ENCODE measurements at places on chromosomes 1 and 21. TPM values are rescaled to one million over a fixed set of nuclear protein-coding genes. Genes with fewer than 3 reads are reported as not detected.

- no peak overlapping the region for H3K27ac ChIP-seq
- H3K27me3 ChIP-seq: peaks cover 49% of the 10 kb centered on the region
- no peak overlapping the region for H3K4me3 ChIP-seq
- no peaks in the 10 kb centered on the region for H3K4me1 ChIP-seq
- H3K36me3 ChIP-seq: no peaks in the 10 kb centered on the region
These were observed 3.1 kb downstream of the CLIC6 start for GRCh38 chr21:34671891-34672290.

Gene THBS3
- 3.1 TPM for total RNA-seq

DNA sequence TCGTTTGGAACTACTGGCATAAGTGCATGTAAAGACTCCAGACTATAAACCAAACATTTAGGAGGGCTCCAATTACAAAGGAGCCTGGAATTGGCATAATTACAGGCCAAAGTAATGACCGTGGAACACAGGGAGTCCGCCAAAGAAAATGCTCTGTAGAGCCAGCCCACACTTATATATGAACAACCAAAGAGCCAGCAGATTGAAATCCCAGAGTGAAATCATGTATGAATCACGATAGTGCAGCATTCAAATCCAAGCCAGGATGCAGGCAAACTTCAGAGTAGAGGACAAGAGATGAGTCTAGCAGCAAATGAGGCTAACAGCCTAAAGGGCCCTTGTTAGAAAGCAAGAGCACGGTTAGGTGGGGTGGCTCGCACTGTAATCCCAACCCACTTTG, 13.1 kb downstream of the VPS26C start:
- no peak overlapping the region for H3K27ac ChIP-seq
- H3K27me3 ChIP-seq: no peaks in the 10 kb centered on the region
- no peak overlapping the region for H3K4me3 ChIP-seq
- DNase-seq: no peak

GRCh38 chr21:36962098-36962780, 4.2 kb downstream of the HLCS start:
- H3K4me3 ChIP-seq: no peak overlapping the region
- H3K4me1 ChIP-seq: no peaks in the 10 kb centered on the region
- H3K36me3 ChIP-seq: no peaks in the 10 kb centered on the region
- H3K27ac ChIP-seq: no peak overlapping the region

Gene FCN3
- total RNA-seq: 12.9 TPM

Gene GSTM1
- total RNA-seq: 0.42 TPM

- H3K4me3 ChIP-seq: no peak overlapping the region
- no peak overlapping the region for H3K27ac ChIP-seq
- no peaks in the 10 kb centered on the region for H3K36me3 ChIP-seq
These were observed 436.6 kb upstream of the C1orf87 start for GRCh38 chr1:60510162-60510561.

- no peak overlapping the region for H3K27ac ChIP-seq
- no peaks in the 10 kb centered on the region for H3K27me3 ChIP-seq
- no peak for DNase-seq
- H3K4me1 ChIP-seq: no peaks in the 10 kb centered on the region
These were observed 3.6 kb downstream of the SDC3 start for GRCh38 chr1:30904962-30905335.

Gene C1orf53
- total RNA-seq: 1.2 TPM
